ENCODE measurements at places on chromosomes 1 and 21. TPM values are rescaled to one million over a fixed set of nuclear protein-coding genes. Genes with fewer than 3 reads are reported as not detected.

GRCh38 chr1:117097443-117097842, 24.1 kb downstream of the TRIM45 start:
- DNase-seq: no peak

- no peak for DNase-seq
Observed at GRCh38 chr1:27542463-27543273, 52.7 kb upstream of the WASF2 start.

DNA sequence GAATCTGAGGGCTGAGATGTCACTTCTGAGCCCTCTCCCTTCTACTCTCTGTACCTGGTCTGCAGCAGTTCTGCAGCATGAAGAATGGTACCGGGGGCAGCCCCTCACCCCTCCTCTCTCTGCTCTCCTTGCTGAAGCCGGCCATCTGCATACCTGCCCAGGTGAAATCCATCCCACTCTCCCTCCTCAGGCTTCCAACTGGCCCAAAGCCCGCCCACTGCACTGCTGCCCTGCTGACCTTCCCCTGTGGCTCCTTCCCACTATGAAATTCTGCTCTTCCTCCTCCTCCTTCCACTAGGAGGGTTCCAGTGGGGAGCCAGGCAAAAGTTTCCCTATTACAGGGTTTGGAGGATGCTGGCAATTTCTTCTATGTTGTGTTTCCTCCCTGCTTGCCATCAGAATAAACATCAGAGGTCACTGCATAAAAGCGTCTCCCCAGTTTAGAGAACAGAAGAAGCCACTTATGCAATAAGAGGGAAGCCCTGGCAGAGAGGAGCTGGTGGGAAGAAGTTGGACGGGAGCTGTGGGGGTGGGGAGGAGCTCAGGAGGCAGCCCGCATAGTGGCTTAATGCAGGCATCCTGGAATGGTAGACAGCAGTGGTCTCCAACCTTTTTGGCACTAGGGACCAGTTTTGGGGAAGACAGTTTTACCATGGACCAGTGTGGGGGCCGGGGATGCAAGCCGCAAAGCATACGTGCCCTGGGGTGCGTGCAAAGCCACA, 30.3 kb downstream of the TMCO4 start:
- DNase-seq: no peak

DNA sequence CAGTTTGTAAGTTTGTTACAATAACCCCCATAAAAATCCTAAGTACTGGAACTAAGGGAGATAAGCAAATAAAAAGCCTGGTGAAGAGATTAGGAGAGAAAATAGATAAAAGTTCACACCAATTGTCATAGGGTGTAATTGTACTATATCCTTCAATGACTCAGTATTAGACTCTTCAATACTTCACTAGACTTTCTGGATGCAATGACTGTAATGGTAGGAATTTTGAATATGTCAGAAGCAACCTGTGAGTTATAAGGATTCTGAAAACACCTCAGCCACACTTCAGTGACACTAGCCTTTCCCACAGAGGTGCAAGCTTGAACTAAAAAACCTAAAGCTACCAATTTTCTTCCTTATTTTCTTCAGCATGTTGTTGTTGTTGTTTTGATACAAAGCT, 147.9 kb downstream of the PTGER3 start:
- no peak for DNase-seq

- DNase-seq: no peak
Observed at GRCh38 chr1:18041685-18042355, 65.8 kb upstream of the IGSF21 start.

DNA sequence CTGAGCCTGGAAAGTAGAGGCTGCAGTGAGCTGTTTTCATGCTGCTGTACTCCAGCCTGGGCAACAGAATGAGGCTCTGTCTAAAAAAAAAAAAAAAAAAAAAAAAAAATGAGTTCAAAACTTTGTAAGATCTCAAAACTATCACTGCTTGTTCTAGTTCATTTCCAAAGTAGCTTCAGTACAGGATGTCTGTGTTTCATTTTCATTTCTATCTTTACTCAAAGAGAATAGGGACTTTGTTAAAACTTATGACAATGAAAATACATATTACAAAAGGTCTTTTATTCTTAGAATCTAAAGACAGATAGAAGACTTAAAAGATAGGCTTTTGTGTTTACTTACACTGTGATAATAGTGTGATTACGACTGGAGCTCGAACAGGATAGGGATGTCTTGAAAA, 709.7 kb downstream of the ADGRL2 start:
- DNase-seq: no peak

DNA sequence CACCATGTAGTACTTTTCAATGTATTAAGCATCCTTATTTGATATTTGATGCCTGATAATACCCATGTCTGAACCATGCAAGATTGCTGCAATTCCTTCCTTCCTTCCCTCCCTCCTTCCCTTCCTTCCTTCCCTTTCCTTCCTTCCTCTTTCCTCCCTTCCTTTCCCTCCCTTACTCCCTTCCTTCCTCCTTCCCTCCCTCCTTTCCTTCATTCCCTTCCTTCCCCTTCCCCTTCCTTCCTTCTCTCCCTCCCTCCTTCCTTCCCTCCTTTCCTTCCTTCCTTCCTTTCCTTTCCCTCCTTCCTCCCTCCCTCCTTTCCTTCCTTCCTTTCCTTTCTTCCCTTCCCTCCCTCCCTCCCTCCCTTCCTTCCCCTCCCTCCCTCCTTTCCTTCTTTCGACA, 29.7 kb upstream of the TMEM52 start:
- no peak for DNase-seq

GRCh38 chr1:245272676-245273075, 117.9 kb downstream of the KIF26B start:
- no peak for DNase-seq

DNA sequence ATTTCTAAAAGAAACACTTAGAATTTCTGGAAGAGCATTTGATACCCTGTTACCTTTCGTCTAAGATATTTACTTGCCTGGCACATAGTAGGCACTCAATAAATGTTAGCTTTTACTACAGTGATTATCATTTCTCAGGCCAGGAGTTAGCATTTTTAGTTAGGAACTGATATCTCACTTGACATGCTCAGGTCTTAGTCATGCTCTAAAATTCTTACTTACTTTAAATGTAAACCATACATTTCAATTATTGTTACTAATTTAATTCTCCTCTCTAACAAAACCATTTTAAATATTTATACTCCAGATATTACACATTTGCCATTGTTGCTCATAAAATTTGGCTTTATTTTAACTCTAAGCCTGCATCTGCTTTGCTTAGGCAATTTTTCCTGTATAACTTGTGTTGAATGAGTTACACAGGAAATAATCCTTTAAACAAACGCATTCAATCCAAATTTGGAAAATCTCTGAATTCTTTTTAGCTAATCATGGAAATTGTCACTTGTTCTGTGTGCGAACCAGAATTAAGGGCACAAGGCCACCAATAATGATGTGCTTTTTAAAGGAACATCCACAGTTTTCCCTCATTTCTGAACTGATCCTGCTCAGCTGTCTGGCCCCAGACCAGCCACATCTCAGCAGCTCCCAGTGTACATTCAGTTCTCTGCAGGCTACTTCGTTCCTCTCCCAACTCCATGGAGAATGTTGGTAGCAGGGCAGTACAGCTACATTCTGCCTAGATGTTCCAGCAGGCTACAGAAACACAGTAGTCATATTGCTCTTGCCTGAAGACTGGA, 15.6 kb downstream of the NIBAN1 start:
- peak; percentile 48 for DNase-seq

GRCh38 chr1:197633447-197634078, 141.7 kb downstream of the DENND1B start:
- no peak for DNase-seq

DNA sequence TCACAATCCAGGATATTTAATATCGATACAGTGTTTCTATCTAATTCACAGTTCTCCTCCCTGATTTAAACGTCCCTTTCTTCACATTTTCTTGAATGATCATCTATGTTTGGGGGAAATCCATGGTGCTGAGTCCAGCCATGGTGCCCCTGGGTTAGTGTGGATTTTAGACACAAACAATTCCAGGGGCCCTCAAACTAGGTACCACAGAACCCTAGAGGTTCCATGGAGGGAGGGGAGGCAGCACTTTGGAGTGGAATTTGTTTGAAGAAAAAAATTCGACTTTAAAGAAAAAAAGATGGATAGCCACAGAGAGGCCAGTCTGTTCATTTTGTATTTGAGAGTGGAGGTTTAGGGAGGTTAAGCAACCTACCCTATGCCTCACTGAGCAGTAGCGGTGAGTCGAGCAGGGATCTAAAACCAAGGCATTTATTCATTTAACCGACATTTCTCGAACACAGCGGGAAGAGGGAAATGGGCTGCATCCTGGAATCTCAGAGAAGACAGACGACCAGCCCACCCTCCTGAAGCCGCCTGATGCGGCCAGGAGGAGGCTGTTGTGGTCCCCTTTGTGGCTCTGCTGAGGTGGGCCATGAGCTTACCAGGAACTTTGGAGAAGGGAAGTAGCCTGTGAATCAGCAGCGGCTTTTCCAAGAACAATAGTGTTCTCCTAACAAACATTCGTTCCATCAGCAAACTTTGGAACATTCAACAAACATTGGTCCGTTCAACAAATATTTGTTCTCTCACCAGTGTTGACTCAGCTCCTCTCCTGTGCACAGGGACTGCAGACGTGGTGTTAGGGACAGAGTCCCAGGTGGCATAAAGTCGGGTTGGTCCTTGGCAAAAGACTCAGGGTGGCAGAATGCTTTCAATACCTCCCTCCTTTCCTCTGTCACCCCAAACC, 103.5 kb upstream of the ZBTB40 start:
- no peak for DNase-seq

DNA sequence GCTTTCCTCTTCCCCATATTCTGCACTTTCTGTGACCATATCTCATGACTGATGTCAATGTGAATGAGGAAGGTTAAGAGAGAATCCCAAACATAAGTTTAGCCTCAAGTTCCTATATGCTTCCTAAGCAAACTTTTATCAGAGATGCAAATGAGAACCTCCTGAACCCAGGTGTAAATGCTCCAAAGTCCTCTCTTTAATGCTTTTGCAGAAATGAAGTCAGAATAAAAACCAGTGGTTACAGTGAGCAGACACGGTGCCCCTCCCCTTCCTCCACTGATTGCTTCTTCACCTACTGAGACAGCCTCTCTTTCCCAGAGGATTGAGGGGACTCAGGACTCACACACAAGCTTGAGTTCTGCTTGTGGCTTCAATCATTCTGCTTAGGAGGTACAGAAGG, 11.6 kb upstream of the PIGC start:
- DNase-seq: no peak

DNA sequence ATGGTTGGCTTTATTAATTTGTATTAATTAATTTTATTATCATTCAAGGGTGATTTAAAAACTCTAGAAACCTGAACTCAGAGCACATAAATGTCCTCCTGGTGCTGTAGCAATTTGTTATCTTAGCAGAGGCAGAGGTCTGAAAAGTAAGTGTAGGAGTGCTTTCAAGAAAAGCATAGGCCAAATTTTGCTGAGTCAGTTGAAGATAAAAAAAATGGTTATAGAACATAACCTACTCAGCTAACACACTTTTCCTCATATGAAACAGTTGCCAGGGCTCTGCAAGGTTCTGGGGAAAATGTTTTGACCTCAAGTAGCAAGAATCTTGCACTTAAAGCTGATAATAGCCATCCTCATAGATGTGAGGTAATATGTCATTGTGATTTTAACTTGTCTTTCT, 53.5 kb upstream of the CHODL start:
- DNase-seq: no peak

- no peak for DNase-seq
Observed at GRCh38 chr1:45430490-45430889, 60.5 kb downstream of the TESK2 start.

DNA sequence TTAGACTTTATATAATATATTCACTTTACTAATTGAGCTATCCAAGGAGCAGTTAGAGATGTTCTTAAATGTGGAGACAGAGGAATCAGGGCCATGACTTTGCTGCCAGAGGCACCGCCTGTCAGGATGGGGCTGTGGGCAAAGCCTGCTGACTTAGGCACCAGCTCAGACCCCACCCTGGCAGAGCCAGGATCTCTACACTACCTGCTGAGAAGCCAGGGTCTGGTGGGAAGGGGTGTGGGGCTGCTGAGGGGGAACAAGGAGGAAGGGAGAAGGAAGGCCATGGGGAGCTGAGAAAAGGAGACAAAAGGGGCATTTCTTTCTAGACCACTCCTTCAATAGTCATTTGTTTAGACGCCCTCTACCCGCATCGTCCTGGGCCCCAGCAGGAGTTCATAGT, 104.8 kb downstream of the TMEM53 start:
- no peak for DNase-seq

RHOU gene
- 19.2 TPM for total RNA-seq

RHBDL2 gene
- 1.6 TPM for total RNA-seq

PCSK9 gene
- total RNA-seq: 1.3 TPM

USH2A gene
- 0.10 TPM for total RNA-seq

VCAM1 gene
- total RNA-seq: 40.3 TPM

FAM131C gene
- 0.72 TPM for total RNA-seq

CBR3 gene
- total RNA-seq: 6.5 TPM

TEKT2 gene
- total RNA-seq: not detected

AHCYL1 gene
- total RNA-seq: 45.9 TPM

SLC1A7 gene
- not detected for total RNA-seq

TOMM20 gene
- total RNA-seq: 95.4 TPM

SH3BGR gene
- total RNA-seq: 95.6 TPM

MROH7 gene
- total RNA-seq: 4.2 TPM

HCRTR1 gene
- total RNA-seq: not detected

ELAPOR1 gene
- total RNA-seq: 18.8 TPM

Data from tongue (tissue), 3 donors.